ENCODE measurements at places on chromosomes 11 and 22.
A peak's percentile ranks its signal among the peaks of the same experiment; 100 is the strongest.

GRCh38 chr11:61776561-61777075, 15.8 kb downstream of the TMEM258 start:
- peak; percentile 80 for DNase-seq

DNA sequence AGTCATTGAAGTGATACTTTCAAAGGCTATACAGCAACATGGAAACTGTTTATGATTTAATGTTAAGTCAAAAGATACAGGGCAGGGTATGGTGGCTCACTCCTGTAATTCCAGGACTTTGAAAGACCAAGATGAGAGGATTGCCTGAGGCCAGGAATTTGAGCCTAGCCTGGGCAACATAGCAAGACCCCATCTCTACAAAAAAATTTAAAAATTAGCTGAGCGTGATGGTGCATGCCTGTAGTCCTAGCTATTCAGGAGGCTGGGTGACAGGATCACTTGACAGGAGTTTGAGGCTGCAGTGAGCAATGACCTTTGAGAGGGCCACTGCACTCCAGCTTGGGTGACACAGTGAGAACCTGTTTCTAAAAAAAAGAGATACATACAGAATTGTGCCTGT, 39.3 kb upstream of the ZBED5 start:
- no peak for DNase-seq

DNA sequence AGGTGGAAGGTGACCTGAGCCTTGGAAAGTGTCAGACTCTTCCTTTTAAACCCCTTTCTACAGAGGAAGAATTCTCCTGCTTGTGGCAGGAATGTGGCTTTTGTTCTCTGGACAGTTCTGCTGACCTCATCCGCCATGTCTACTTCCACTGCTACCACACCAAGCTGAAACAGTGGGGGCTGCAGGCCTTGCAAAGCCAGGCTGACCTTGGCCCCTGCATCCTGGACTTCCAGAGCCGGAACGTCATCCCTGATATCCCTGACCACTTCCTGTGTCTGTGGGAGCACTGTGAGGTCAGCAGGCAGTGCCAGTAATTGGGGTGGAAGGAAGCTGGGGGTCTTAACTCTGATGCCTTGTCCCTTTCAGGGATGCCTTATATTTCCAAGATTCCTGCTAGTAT, 9.3 kb downstream of the HINFP start:
- DNase-seq, result no peak

GRCh38 chr11:29271616-29272015, 745.2 kb downstream of the KCNA4 start:
- DNase-seq, result no peak

- DNase-seq, result no peak
Observed at GRCh38 chr11:103737037-103737622, 299.3 kb upstream of the DDI1 start.

GRCh38 chr11:17063171-17064002, 14.1 kb downstream of the RPS13 start:
- peak; percentile 73 for DNase-seq

DNA sequence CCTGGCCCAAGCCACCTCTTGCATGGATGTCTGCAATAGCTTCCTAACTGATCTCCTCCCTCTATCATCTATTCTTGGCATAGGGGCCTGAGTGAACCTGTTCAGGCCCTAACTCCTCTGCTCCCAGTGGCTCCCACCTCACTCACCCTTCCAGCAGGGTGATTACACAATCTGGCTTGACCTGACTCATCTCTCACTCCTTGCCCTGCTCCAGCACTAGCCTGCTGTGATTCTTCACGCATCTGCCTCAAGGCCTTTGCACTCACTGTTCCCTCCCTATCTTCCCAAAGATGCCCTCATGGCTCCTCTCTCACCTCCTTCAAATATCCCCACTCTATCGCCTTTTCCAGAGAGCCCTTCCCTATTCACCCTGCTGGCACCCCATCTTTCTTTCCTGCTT, 10.5 kb downstream of the SCN4B start:
- peak; percentile 65 for DNase-seq

GRCh38 chr22:20499769-20500168, 4.2 kb upstream of the KLHL22 start:
- peak; percentile 72 for DNase-seq

DNA sequence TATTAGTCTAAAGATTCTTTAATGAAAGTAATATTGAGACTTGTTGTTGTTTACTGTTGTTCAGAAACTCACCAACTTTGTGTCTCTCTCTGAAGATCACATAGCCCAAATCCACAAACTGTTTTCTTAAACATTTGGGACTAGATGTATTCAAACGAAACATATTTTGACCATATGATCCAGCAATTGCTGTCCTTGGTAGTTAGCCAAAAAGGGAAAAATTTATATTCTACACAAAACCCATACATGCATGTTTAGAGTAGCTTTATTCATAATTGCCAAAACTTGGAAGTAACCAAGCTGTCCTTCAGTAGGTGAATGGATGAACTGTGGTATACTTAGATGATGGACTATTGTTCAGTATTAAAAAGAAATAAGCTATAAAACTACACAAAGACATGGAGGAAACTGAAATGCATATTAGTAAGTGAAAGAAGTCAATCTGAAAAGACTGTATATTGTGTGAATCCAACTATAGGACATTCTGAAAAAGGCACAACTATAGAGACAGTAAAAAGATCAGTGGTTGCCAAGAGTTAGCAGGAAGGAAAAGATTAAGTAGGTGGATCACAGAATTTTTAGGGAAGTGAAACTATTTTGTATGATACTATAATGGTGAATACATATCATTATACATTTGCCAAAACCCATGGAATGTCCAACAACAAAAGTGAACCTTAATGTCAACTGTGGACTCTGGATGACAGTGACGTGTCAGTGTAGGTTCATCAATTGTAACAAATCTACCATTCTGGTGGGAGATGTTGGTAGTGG, 442.9 kb downstream of the INSC start:
- DNase-seq, result no peak

DNA sequence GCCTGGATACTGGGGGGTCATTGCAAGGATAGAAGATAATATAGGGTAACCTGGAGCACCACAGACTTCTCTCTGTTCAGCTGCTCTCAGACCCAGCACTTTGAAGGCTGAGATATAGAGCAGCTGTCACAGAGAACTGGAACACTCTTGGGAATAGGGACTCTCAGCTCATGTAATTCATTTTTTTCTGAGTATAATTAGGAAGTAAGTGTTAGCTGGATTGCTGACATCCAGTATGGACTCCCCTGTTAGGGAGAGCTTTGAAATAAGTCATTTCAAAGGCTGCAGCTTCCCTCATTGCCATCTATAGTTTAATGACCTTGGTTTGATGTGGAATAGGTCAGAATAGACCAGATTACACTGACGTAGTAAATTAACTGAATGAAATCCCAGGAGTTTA, 120.8 kb upstream of the POU2AF2 start:
- no peak for DNase-seq

GRCh38 chr11:12074529-12075195, 35.7 kb upstream of the MICAL2 start:
- DNase-seq, result no peak

- no peak for DNase-seq
Observed at GRCh38 chr22:26768952-26769351, 111.6 kb downstream of the MIAT start.

- no peak for DNase-seq
Observed at GRCh38 chr11:44221992-44222391, 87.9 kb downstream of the ALX4 start.

DNA sequence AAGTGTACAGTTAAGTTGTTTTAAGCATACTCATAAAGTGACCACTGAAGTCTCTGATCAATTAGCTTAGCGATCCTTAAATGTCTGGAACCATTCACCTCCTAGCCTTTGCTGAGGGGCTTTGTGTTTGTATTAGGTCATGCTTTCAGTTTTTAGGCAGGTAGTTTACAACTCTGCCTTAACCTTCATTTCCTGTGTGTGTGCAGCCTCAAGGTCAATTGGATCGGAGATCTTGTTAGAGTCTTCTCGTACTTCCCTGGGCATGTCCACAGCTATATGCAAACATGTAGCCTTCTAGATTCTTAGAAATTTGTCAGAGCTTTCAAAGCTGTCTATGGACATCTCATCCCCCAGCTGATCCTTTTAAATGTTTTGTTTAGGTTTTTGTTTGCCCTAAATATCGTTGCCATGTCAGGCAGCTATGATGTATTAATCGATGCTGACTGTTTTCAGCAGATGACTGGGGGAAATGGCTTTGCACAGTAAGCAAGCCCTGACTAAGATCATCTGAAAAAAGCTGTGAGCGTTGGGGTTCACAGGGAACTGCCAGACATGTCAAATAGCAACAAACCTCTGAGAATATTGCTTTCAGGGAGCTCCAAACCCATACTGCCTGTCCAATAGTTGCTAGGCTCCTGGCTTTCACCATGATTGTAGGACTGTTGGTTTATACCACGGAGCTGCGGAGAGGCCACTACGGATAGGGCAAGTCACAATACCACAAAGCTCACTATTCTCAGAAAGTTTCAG, 45.6 kb downstream of the GLYAT start:
- no peak for DNase-seq

DNA sequence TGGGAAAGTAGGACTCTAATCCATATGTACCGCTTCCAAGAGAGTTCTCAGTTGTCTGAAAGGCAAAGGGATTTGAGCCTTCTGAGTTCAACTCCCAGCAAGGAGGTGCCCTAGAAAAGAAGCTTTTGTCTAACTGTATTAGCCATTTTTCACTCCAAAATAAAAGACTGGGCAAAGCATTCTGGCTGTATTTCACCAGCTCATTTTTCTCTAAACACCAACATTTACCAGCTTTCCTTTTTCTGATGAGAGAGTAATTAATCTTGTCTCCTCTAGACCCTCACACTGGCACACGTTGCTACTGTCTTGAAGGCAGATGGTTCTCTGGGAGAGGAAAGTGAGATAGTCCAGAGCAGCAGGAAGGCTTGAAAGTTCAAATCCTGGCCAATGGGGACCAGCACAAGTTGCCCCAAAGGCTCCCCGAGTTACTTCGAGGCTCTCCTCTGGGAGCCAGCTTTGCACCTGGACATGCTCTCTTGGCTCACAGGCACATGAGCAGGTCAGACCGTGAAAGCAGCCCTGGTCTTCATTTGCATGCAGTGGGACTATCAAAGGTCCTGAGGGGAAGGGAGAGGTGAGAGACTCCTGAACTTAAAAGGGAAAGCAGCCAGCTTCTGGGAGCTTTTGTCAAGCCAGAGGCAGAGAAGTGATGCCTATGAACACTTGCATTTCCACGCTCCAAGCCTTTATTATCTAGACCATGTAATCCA, 100.0 kb downstream of the NTM start:
- no peak for DNase-seq

DNA sequence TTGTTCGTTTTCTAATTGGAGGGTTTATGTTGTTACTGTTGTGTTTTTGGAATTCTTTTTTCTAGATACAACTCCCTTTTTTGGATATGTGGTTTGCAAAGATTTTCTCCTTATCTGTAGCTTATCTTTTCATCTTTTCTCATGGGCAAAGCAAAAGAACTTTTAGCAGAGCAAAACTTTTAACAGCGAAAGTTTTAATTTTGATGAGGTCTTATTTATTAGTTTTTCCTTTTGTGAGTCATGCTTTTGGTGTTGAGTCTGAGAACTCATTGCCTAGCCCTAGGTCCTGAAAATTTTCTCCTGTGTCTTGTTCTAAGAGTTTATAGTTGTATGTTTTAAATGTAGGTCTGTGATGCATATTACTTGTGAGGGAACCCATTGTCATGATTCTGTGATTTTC, 99.4 kb downstream of the TEAD1 start:
- DNase-seq, result no peak

- no peak for DNase-seq
Observed at GRCh38 chr22:26045051-26045450, 124.2 kb upstream of the SEZ6L start.

GRCh38 chr11:69947793-69948255, 128.6 kb upstream of the FGF3 start:
- DNase-seq, result no peak

DNA sequence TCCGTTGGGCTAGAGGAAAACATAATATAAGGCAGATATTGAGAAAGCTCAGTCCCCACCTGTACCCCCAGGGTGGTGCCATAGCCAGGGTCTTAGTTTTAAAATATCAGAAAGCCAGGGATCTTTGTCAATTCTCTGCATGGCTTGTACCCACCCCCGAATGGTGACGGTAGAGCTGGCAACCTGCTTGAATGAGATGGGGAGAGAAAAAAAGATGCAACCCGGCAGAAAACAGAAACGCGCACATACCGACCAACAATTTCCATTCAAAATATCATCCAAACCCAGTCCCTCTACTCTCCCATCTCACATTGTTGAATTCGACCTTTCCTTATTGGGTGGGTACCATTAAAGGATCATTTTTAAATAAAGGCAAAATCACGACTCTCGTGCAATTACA, 543.9 kb downstream of the MIAT start:
- DNase-seq, result no peak

- DNase-seq, result no peak
Observed at GRCh38 chr11:89177691-89178231, at the start of gene TYR. Gene TYR, plus strand, starts transcription at chr11:89177875. Its CDS starts 79 bp downstream, at chr11:89177954.

GRCh38 chr22:46142548-46143490, 7.5 kb upstream of the PPARA start:
- DNase-seq, result no peak

- no peak for DNase-seq
Observed at GRCh38 chr11:130763087-130763980, 152.9 kb downstream of the SNX19 start.

DNA sequence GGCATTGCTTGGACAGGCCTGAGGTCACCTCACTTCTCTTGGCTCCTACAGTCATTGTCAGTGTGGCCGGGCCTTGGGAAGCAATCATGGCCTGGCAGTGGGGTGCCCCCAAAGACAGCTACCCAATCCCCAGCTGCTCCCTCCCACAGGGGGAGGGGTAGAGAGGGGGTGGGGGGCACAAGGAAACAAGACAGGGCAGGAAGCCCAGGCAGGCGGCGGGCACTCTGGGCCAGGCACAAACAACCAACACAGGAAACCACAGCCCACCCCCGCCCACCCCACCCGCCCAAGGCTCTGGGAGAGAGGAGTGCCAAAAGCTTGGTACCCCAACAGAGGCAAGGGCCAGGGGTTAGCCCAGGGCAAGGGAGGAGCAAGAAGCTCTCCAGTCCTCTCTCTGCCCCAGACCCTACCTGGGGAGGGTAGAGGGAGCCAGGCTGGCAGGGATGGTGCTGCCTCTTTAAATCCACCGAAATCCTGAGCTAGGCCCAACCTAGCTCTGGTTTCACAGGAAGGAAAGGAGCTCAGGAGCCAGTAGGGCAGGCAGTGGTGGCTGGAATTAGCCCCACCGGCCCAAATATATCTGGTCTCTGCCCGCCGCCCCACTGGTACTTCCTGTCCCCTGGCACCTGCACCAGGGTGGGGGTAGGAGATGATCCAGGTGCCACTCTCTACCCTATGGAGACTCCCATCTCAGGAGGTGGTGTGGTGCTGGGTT, 12.2 kb downstream of the BCL9L start:
- DNase-seq, result peak; percentile 44

DNA sequence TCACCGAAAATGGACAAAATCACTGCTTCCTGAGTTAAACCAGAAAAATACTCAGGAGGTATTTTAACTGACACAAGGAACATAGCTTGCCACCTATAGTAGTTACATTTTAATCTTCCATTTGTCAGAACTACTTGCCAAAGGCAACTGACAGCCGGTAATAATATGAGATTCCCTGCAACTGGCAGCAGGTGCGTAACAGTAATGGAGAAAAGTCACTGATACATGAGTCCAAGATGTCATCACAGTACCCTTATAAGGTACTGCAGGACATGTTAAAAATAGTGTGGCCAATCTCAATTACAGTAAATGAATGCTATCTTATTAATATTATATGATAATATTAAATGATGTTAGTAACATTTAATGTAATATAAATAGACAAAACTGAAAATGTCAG, 21.1 kb upstream of the ARHGAP32 start:
- no peak for DNase-seq

Measured in PC-3 (cell line).